Aorta (tissue), 5 donors: ENCODE measurements at places on chromosomes 16 and 17.

GRCh38 chr16:81424771-81425170 is 19.8 kb upstream of the CMIP start:
- no peak for DNase-seq

DNA sequence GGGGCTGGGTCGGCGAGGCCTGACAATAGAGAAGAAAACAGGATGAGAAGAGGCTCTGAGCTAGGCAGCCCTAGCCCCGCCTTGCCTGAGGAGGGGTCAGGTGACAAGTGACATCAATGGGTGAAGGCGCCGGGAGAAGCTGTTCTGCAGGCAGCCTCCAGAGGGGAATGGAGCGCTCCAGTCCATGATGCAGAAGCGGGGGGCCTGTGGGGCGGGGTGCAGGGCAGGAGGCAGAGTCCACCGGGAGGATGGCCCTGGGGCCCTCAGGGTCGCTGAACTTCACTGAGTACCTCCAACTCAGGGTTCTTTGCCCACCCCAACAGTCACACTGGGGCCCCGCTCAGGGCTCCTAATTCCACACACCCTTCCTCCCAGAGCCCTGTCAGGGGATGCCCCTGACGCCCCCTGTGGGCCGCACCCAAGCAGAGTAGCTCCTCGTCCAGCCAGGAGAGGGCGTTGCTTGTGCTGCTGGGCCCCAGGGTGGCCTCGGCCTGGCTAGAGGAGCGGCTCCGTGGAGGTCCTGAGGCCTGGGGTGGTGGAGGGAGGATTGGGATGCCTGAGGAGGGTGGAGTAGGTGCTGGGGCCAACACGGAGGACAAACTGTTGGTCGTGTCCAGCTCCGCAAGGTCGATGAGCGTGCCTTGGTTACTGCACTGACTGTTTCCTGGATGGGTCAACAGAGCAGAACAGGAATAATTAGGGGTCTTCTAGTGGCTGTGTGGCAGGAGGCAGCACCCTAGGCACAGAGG is 20.8 kb downstream of the GGA3 start:
- DNase-seq = no peak

GRCh38 chr17:72004611-72005331 is 116.0 kb upstream of the SOX9 start:
- no peak for DNase-seq

DNA sequence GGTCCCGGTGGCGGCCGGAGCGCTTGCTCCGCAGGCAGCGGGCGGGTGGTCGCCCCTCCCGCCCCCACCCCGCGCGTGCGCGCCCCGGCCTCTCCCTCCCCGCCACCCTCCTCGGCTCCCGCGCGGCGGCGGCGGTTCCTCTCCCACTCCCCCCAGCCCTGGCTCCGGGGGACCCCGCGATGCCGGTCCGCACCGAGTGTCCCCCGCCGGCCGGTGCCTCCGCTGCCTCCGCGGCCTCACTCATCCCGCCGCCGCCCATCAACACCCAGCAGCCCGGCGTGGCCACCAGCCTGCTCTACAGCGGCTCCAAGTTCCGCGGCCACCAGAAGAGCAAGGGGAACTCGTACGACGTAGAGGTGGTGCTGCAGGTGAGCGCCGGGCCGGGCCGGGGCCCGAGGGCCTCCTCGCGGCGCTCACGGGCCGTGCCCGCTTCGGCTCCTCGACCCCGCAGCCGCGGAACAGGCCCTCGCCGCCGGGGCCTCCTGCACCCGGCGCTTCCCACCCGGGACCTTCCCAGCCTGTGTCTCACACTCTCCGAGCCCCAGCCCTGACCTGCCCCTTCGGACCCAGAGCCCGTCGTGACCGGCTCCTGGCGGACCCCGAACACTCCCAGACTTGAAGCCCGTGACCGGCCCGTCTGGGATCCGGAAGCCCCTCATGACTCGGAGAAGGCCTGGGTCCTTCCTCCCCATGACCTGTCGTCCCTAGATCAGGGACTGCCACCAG is 490 bp downstream of the GID4 start:
- no peak for DNase-seq

DNA sequence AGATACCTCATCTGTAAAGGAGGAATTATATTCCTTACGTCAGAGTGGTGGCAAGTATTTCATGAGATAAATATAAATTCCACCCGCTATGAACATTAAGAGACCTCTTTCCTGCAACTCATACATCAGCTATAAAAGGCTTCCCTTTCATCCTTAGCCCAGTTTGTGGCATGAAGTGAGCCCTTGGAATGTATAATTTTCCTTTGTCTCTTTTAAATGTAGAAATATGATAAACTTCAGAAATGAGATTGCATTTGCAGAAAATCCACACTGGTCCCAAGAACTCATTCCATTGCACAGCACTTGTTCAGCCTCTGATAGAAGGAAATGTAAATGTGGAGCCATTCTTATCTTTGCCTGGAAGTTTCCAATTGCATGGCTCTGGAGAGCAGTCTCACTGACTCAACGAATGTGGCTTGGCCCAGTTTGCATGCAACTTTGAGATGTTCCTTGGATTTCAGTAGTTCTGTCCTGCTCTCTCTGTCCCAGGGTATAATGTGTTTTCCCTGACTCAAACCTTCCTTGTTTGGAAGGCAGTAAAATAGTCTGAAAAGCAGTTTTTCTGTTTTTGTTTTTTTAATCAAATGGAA is 746.4 kb downstream of the CDH11 start:
- peak; percentile 60 for DNase-seq

DNA sequence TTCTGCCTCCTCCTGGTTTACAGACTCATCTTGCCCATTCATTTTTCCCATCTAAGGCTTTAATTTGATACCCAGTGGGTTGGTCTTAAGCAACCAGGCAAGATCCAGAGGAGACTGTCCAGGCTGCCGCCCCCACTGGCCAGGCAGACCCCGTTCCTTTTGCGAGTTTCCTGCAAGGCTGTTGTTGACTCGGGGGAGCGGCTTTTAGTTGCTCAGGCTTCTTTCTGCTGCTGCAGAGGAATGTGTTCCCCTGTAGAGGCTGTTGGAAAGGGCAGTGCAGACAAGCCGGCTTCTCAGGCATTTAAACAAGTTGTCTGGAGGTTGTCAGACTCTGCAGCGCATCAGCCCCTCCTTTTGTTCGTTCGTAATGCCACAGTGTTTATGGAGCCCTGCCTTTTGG is 231.2 kb downstream of the PRKCA start:
- no peak for DNase-seq

- DNase-seq = no peak
These were observed 24.5 kb downstream of the STXBP4 start for GRCh38 chr17:54992797-54993639.
